Ovary (tissue), 10 donors: ENCODE measurements at places on chromosomes 3 and 15. TPM values are rescaled to one million over a fixed set of nuclear protein-coding genes. Genes with fewer than 3 reads are reported as not detected.

GRCh38 chr3:87033205-87033604 is 42.3 kb upstream of the VGLL3 start:
- H3K4me3 ChIP-seq: no peak overlapping the region
- no peaks in the 10 kb centered on the region for H3K27me3 ChIP-seq
- H3K27ac ChIP-seq: no peak overlapping the region

The MINAR1 gene
- total RNA-seq: 0.45 TPM

DNA sequence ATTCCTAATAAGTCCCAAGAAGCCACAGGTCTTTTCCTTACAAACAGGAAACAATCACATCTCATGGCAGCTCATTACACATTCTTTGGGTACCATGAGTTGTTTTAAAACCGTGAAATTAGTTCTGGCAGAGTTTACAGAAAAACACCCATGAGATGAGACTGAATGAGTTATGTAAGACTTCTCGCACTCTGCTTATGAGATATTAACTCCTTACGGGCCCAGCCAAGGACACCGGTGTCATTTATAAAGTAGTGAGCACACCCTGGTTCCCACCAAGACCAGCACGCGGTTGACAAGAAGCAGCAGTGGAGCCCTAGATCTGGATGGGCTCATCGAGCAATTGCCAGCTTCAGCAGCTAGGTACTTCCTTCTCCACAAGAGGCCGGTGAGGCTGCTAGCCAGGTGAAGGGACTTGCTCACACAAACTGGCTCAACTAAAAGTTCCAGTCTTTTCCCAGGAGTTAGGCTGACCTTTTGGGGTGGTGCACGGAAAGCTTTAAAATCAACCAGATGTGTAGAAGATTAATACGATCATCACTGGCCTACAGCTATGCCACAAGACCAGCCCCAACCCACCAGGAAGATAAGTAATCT is 318.6 kb upstream of the ICE2 start:
- no peak overlapping the region for H3K27ac ChIP-seq
- DNase-seq: no peak
- peaks cover 6% of the 10 kb centered on the region for H3K4me1 ChIP-seq
- no peak overlapping the region for H3K4me3 ChIP-seq
- no peaks in the 10 kb centered on the region for H3K27me3 ChIP-seq

DNA sequence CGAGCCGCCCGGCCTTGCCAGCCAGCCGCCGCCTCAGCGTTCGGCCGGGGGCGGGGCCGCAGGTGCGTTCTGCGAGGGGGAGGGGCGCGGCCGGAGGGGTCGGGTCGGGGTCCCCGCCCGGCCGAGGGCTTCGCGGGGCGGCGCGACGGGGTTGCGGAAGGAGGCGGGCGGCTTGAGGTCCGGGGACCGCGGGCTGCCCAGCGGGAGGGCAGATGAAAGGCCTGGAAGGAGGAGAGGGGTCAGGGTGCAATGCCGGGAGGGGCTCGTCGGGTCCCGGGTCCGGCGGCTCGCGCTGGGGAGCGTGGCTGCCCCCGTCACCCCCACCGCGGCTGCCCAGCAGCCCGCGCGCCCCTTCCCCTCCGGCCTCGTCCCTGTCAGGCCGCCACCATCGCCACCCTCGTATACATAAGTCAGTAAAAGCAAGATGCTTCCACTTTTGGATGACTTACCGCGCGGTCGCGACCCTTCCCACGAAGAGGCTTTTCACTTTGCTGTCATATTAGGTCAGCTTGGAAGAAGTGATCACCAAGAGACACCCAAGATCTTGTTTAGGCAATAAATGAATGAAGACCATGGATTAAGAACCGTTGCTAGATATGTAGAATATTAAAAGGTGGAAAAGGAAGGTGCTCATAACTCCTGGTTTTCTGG is 620 bp upstream of the ANP32A start:
- H3K4me1 ChIP-seq: peaks cover 2% of the 10 kb centered on the region
- peak overlapping the region; percentile 89 for H3K4me3 ChIP-seq
- no peak for DNase-seq
- H3K27me3 ChIP-seq: no peaks in the 10 kb centered on the region
- no peaks in the 10 kb centered on the region for H3K36me3 ChIP-seq

The PLOD2 gene
- 40.6 TPM for total RNA-seq

DNA sequence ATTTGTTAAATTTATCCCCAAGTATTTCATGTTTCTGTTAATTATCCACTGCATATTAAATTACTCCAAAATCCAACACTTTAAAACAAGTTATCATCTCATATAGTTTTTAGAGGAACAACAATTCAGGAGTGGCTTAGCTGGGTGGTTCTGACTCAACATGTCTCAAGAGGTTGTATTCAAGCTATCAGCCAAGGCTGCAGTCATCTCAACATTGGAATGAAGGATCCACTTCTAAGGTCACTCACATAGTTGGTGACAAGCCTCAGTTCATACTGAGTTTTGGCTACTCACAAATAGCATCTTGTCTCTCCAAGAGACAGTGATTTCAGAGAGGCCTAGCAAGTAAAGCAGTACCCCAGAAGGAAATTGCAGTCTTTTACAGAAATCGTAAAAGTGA is 134.7 kb downstream of the NR2E3 start:
- H3K36me3 ChIP-seq: no peaks in the 10 kb centered on the region
- no peaks in the 10 kb centered on the region for H3K4me1 ChIP-seq
- H3K27me3 ChIP-seq: no peaks in the 10 kb centered on the region
- no peak overlapping the region for H3K4me3 ChIP-seq
- no peak overlapping the region for H3K27ac ChIP-seq

- no peak overlapping the region for H3K4me3 ChIP-seq
- H3K4me1 ChIP-seq: no peaks in the 10 kb centered on the region
- no peaks in the 10 kb centered on the region for H3K36me3 ChIP-seq
- H3K27ac ChIP-seq: no peak overlapping the region
- H3K27me3 ChIP-seq: no peaks in the 10 kb centered on the region
Measured at GRCh38 chr3:69882560-69882959, 117.0 kb upstream of the SAMMSON start.

DNA sequence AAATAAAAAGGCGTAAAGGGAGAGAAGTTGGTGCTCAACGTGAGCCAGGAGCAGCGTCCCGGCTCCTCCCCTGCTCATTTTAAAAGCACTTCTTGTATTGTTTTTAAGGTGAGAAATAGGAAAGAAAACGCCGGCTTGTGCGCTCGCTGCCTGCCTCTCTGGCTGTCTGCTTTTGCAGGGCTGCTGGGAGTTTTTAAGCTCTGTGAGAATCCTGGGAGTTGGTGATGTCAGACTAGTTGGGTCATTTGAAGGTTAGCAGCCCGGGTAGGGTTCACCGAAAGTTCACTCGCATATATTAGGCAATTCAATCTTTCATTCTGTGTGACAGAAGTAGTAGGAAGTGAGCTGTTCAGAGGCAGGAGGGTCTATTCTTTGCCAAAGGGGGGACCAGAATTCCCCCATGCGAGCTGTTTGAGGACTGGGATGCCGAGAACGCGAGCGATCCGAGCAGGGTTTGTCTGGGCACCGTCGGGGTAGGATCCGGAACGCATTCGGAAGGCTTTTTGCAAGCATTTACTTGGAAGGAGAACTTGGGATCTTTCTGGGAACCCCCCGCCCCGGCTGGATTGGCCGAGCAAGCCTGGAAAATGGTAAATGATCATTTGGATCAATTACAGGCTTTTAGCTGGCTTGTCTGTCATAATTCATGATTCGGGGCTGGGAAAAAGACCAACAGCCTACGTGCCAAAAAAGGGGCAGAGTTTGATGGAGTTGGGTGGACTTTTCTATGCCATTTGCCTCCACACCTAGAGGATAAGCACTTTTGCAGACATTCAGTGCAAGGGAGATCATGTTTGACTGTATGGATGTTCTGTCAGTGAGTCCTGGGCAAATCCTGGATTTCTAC is at the start of gene RARB:
Gene RARB (plus strand): TSS at position 322 of the 847 bp plus-strand sequence. CDS start 469 bp downstream, at position 791.
- no peaks in the 10 kb centered on the region for H3K27me3 ChIP-seq
- no peaks in the 10 kb centered on the region for H3K36me3 ChIP-seq
- H3K4me3 ChIP-seq: peak within 1 kb of the TSS; percentile 59
- H3K4me1 ChIP-seq: peaks cover 8% of the 10 kb centered on the region
- DNase-seq: peak; percentile 85

- H3K4me1 ChIP-seq: no peaks in the 10 kb centered on the region
- H3K36me3 ChIP-seq: no peaks in the 10 kb centered on the region
- H3K4me3 ChIP-seq: no peak overlapping the region
- no peak for DNase-seq
- no peaks in the 10 kb centered on the region for H3K27me3 ChIP-seq
Measured at GRCh38 chr15:26146202-26146601, 283.1 kb upstream of the ATP10A start.

The RTP1 gene
- total RNA-seq: not detected

- H3K4me1 ChIP-seq: peaks cover 5% of the 10 kb centered on the region
- no peak for DNase-seq
- no peak overlapping the region for H3K27ac ChIP-seq
- no peak overlapping the region for H3K4me3 ChIP-seq
Measured at GRCh38 chr3:190534986-190535385, 21.1 kb downstream of the IL1RAP start.

DNA sequence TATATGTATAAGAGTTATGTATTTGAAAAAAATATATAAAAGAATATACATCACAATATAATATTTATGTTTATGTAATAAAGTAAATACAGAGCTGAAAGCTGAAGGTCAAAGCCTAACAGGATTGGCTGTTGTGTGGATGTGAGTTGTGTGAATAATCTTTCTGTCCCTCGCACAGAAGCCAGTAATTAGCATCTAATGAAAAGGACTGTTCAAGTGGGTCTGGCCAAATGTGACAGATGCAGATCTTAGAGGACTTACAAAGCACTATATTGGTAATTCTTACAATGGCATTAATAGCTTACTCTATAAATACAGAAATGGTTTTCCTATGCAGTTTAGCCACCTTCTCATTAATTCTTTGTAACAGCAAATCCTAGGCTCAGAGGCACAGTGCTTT is 2.4 kb downstream of the MKRN3 start:
- H3K27ac ChIP-seq: no peak overlapping the region
- no peaks in the 10 kb centered on the region for H3K4me1 ChIP-seq
- H3K4me3 ChIP-seq: no peak overlapping the region
- no peaks in the 10 kb centered on the region for H3K27me3 ChIP-seq

DNA sequence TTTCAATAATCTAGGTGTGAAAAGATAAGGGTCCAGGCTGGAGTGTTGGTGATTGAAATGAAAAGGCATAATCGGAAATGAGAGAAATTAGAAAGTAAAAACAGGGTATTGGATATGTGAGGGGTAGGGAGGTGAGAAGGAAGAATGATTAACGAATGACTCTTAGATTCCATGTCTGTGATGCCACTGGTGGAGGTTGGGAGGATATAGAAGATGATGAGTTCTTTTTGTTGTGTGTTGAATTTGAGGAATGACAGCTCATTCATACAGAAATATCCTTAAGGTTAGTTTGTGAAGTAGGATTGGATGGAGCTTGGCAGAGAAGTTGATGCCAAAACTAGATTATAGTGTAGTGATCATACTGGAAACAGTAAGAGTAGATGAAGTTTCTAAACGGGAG is 72.2 kb upstream of the CCNL1 start:
- no peak overlapping the region for H3K27ac ChIP-seq
- no peak overlapping the region for H3K4me3 ChIP-seq
- no peaks in the 10 kb centered on the region for H3K36me3 ChIP-seq
- no peaks in the 10 kb centered on the region for H3K4me1 ChIP-seq
- no peaks in the 10 kb centered on the region for H3K27me3 ChIP-seq

- H3K27ac ChIP-seq: no peak overlapping the region
- peaks cover 14% of the 10 kb centered on the region for H3K4me1 ChIP-seq
- H3K36me3 ChIP-seq: no peaks in the 10 kb centered on the region
- H3K27me3 ChIP-seq: no peaks in the 10 kb centered on the region
- no peak for DNase-seq
Measured at GRCh38 chr3:99502871-99503270, 135.5 kb upstream of the COL8A1 start.
